ENCODE measurements at places on chromosomes 6 and 20.

GRCh38 chr6:72876256-72876655 lies 254.4 kb downstream of the KCNQ5 start:
- no peak for DNase-seq

DNA sequence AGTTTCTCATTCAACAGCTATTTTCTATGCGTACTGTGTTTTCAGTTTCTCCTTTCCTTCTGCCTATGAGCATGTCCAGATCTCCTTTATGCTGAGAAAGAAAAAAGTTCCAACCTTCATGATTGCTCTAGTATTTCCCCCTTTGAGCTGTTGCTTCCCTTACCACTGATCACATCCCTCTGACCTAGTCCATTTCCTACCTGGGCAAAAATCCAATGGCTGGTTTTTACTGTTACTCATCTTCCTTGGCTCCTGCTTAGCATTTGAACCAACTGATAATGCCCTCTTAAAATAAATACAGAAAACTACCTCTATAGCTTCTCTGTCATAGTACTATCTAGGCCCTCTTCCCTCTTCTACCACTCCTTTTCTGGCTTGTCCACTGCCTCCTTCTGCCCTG lies 6.0 kb downstream of the RFX6 start:
- DNase-seq: no peak

DNA sequence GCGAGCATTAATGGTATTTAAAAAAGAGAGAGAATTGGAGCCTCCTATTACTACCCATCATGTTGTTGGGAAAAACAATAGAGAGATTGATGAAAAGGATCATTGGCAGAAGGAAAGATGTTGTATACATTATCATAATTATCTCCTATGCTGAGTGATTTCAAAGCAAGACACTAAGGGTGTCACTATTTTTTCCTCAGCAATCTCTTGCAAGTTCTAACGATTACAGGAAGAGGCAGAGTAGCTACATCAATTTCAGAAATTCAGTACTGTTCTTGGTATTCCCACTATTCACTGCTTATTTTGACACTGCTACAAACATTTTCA lies 891.2 kb downstream of the C6orf118 start:
- no peak for DNase-seq

DNA sequence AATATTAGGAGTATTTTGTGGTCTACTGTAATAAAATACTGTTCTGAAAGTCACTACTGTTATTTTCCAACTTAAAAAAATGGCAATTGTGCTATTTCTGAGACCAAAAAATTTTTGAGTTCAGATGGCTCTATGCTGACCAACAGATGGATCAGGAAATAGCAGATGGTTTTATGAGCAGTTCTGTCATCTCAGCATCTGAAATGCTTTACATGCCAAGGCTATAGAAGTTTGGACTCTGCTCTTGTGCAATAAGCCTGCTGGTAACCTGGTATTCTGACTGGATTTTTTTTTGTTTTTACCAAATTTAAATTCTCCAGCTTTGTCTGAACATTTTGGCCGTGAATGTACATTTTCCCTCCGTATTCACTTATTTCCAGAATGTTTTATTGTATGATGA lies 1127.5 kb downstream of the GRIK2 start:
- no peak for DNase-seq

GRCh38 chr20:17609811-17610377 lies 40.0 kb downstream of the DSTN start:
- DNase-seq: no peak

GRCh38 chr6:84512391-84512790 lies 252.0 kb downstream of the TBX18 start:
- no peak for DNase-seq

DNA sequence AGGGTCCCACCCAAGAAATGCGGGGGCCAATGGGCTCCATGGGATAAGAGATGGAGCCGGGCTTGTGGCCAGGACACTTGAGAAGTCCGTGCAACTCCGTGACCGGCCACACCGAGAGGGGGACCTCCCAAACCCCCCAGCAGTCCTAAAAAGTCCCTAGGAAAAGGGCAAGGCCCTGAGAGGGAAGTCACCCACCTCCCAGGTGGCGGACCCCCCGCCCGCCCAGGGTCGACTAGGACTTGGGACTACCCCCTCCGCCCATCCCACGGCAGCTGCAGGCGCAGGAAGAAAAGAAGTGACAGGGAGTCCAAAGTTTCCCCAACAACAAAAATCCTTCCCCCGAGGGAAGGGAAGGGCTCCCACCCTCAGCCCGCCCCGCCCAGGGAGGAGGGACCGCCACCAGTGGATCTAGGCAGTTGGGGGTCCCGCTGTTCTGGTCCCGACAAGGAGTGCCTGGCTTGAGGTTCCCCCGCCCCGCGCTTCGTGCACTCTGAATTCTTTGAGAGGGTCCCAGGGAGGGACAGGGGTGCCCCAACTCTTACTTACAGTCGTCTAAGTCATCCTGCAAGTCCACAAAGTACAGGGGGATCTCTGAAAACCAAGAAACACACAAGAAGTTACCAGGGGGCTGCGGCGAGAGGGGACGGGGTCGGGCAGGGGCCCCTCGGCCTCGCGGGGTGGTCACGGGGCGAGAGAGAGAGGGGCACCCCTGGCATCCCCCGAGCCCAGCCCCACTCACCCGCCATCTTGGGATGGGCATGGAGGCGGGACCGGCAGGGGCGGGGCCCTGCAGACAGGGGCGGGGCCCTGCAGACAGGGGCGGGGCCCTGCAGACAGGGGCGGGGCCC lies 611 bp upstream of the RAB22A start:
- no peak for DNase-seq

DNA sequence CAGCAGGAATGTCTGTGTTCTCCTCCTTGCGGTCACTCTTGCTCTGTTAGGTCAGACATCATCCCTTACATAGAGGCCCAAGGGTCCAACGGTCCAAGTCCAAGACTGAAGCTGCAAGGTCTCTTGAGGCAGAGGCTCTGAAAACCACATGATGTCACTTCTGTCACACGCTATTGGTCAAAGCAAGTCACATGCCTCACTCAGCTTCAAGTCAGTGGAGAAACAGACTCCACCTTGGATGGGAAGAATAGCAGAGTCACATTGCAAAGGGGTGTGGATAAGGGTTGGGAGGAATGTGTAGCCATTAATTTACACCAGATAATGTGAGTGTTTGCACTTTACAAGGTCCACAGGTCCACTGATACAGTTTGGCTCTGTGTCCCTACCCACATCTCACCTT lies 17.5 kb downstream of the SLC52A3 start:
- no peak for DNase-seq

DNA sequence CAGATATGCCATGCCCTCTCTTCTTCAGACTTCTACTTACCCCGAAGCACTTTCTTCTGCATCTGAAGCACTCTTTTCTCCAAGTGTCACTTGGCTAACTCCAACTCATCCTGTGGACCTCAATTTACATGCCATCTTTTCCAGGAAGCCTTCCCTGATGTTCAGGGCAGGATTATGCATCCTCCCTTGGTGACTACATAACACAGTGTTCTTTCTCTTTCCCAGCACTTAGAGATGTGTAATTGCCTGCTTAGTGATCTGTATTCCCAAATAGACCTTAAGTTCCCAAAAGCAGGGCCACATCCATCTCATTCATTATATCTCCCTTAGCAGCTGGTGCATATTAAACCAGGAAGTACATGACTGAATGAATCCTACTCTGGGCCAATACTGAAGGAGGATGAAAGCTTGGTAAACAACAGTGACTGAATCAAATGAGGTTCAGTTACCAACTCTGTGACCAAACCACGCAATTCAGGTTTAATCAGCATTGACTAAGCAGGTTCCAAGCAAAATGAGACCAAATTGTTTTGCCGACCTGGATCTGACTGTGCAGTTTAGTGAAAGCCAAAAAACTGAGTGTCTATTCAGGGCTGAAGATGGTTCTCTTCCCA lies 121.4 kb upstream of the TCF21 start:
- DNase-seq: no peak

- no peak for DNase-seq
Observed at GRCh38 chr6:1182722-1183521, 129.0 kb upstream of the FOXQ1 start.

- no peak for DNase-seq
Observed at GRCh38 chr20:54305421-54305820, 97.5 kb downstream of the PFDN4 start.

GRCh38 chr6:26071135-26071534 lies 16.1 kb upstream of the HFE start:
- DNase-seq: no peak

- DNase-seq: peak; percentile 53
Observed at GRCh38 chr6:166106076-166106686, 61.5 kb downstream of the TBXT start.

DNA sequence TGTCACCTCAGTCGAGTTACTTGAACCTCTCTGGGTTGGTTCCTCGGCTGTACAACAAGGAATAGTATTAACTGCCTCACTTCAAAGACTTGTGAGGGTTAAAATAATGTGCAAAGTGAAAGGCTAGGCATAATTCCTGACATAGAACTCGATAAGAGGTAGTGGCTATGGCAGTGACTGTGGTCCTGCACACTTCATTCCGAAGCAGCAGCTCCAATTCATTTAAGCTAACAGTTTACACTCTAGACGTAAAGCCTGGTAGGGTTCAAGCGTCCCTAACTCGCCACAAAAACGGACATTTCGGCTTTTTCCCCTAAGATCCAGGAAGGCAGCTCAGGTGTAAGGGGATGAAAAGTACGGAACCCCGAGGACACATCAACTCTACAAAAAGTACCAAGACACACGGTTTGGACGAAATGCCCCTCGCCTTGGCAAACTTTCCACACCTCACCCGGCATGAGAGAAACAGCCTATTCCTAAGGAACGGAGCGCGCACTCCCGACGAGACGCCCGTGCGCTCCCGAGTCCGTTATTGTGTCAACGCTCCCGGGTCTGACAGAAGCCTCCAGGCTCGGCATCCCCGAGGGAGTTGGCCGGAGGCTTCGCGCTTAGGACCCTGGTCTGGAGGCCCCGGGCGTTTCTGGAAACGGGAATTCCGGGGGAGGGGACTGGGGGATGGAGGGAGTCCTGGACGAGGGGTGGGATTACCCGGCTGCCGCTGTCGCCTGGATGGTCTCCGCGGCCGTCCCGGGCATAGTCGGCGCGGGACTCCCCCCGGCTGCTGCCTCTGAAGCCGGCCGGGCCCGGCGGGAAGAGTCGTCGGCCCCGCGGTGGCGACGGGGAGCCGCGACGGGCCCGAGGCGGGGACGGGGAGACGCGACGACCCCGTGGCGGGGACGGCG lies 937 bp downstream of the ZNF318 start:
- DNase-seq: peak; percentile 19

DNA sequence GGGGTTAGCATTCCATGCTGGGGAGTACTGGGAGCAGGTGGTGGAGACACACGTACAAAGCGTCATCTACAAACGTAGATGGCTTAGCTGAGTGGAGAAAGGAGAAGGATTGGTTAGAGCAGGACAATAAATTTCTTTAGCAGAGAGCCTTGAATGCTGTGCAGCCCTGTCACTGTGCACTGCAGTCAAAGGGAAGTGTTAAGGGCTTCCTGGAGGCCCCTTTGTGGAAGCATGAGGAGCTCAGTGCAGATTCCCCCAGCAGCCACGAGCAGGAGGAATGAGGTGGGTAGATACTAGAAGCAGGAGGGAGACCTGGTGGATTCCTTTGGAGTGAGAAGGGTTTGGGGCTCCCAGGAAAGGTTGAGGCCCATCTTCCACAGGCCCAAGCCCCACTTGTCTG lies 6.1 kb upstream of the TREML4 start:
- no peak for DNase-seq

DNA sequence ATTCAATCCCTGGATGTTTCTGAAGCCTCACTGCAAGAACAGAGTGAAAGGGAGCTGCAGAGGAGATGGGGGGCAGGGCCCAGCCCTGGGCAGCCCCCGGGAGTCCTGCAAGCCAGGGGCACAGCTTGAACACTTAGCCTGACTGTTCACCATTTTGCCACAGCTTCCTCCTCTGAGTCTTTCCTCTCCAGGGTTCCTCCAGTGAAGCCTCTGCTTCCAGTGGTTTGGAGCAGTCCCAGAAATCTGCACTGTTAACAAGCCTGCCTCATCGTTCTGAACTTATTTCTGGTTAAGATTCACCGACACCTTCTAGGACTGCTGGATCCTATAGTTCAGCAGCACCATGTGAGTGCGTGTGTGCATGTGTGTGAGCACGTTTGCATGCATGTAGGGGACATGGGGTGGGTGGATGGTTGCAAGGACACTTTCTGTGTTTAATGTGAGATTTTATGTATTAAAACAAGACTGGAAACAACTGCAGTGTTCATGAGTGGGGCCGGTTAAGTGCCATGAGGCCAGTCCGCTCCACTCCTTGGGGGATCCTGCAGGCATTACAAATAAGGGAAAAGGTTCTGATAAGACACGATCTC lies 24.6 kb downstream of the CEBPB start:
- no peak for DNase-seq

DNA sequence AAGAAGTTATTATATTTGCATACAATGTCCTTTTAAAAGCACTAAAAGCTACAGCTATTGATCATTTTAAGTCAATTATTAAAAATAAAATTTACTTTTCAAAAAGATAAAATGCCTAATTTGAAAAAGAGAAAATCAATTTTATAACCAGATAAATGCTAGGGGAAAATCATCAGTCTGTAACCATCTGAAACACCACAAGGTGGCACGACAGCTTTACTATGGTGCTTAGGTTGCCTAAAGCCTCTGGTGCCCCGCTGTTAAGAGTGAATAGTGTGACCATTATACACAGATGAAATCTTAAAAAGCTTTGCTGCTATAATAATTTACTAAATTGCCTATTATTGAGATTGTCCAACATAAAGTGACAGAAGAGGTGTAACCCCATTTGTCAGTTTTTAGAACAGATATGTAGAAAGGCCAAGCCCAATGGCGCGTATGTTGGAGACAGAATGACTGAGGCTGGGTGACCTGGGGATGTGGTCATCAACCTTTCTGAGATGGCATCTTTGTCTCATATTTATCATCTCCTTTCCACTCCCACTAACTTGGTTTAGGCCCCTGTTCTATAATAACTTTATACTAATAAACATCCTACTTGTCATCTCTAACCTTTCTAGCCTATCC lies 100.8 kb downstream of the MOXD1 start:
- no peak for DNase-seq

DNA sequence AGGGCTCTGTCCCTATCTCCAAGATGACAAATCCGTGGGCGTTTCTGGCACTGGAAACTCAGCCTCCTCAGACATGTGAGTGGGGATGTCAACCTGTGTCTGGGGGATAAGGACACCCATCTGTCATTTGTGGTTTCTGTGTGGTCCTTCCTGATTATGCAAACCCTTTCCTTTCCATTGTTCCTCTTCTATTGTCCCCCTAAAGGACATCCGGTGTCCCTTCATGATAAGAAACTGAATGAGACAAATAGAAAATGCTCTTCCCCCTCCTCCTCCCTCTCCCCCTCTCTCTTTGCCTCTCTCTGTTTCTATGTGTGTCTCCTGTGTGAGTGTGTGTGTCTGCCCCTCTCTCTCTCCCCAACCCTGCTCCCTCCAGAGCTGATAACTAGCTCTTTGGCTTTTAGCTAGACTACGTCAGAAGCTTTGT lies 11.5 kb upstream of the GLP1R start:
- no peak for DNase-seq

GRCh38 chr20:40431611-40432010 lies 257.4 kb downstream of the MAFB start:
- DNase-seq: no peak

GRCh38 chr6:127992144-127992543 lies 91.3 kb upstream of the THEMIS start:
- DNase-seq: no peak

GRCh38 chr20:37526238-37526838 lies 1.3 kb downstream of the BLCAP start:
- DNase-seq: no peak

- DNase-seq: peak; percentile 48
Observed at GRCh38 chr6:134347885-134348805, 30.2 kb upstream of the SGK1 start.

Data from occipital lobe (tissue), 3 donors.